ENCODE measurements at places on chromosomes 13 and 19.

- DNase-seq = no peak
Observed at GRCh38 chr13:89584058-89584620, 1763.3 kb upstream of the MIR17HG start.

DNA sequence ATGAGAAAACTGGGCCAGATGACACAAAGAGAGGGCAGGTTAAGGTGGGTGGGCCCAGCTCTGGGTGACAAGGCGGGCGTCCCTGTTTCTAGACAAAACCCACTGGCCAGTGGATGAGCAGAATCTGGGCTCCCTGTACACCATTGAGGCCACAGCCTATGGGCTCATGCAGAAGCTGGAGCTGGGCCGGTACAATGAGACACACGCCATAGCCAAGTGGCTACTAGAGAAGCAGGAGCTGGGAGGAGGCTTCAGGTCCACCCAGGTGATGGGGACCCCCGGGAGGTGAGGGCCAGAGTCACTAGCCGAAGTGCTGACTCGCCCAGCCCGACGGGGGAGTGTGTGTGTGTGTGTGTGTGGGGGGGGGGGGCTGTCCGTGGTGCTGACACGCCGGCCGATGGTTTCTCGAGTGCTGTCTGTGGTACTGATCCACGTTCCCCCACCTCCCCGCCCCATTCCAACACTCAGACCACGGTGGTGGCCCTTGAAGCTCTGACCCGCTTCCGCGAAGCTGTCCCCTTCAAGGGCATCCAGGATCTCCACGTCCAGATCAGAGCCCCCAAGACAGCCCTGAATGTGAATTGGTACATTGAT lies 24.3 kb upstream of the SHFL start:
- no peak for DNase-seq

GRCh38 chr13:34941835-34942731 lies at the start of gene NBEA:
Gene NBEA (plus strand): TSS chr13:34942270. CDS start chr13:34942821, 551 bp downstream.
- DNase-seq = peak; percentile 78

DNA sequence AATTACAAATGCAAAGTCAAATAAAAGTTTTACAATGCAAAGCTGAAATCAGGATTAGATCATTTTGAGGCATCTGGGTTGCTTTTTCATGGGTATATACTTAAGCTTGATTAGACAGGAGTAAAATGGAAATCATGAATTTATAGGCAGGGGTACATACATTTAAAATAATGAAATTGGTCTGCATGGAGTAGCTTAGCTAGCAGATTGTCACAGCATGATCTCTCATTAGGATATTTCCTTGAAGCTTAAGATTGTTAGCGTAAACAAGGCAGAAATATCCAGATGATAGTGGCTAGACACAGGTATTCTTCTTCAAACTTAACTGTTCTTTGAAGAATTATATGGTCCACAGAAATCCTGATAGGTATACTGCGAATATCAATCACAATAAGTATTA lies 1627.0 kb upstream of the PCDH20 start:
- no peak for DNase-seq

DNA sequence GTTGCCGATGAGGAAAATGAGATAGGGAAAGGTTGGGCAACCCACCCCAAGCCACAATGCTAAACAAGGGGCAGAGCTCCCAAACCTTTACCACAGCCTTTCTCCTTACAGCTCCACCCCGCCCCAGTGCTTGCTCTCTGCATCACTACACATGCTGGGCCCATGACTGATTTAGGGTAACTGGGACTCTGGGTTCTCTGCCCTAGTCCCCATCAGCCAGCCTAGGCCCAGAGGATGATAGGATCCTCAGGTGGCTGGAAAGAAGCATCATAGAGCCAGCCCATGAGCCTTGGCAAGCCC lies 11.6 kb downstream of the C19orf47 start:
- DNase-seq = no peak

GRCh38 chr19:56360841-56361240 lies 32.5 kb downstream of the ZNF582 start:
- DNase-seq = no peak

DNA sequence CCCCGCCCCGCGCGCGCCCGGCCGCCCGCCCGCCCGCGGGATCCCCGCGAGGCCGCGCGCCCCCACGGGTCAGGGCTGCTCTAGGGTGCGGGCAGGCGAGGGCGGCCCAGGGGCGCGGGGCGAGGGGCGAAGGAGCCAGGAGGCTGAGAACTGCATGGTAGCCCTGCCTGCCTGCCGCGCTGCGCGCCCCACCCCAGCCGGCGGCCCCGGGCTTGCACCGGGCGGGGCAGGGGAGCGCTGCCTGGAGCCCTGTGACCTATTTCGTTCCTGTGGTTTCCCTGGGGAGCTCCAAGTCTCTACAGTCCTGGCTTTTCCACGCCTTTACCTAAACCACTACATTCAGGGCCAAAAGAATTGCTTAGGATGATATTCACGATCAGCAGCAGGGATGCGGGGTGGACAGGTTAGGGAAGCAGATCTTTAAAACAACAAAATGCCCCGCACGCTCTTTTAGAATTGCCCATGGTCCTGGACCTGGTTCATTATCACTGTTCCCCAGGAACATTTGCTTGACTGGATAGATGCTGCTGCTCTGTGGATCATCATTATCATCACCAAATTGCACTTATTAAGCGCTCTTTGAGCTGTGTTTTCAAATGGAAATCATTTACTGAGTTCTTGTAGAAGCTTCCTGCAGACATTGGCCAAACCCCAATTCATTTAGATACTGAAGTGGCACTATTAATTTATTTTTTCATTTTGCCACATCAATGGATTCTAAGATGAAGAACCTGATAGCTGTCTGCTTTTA lies 421 bp upstream of the GPR12 start:
- DNase-seq = no peak

GRCh38 chr13:75255653-75256052 lies 226.3 kb downstream of the TBC1D4 start:
- no peak for DNase-seq

- DNase-seq = no peak
Observed at GRCh38 chr19:18386543-18387271, 749 bp downstream of the GDF15 start.

- DNase-seq = no peak
Observed at GRCh38 chr13:66864627-66865026, 365.5 kb downstream of the PCDH9 start.

DNA sequence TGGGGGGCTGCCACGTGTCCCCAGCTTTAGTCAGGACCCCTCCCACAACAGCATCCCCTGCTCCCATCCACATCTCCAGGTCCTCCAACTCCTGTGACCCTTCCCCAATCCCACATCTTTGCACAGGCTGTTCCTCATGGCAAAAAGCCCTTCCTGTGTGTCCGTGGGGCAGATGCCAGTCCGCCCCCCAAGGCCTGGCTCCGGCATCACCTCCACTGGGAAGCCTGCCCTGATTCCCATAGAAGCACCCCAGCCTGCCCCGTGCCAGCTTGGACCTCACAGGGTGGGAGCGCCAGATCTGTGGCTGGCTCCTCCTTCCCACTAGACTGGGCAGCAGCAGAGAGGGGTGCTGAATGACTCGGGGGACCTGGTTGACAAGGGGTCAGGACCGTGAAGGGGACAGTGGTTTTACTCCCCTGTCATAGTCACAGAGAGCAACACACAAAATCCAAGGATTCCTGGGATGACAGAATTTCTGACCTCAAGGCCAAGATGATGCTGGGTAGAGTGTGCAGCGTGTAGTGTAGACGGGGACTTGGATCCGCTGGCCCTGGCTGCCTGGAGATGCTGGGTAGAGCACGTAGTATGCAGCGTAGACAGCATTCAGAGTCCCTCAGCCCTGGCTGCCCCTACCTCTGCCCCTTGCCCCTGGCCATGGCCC lies 13.3 kb downstream of the KLF2 start:
- no peak for DNase-seq

DNA sequence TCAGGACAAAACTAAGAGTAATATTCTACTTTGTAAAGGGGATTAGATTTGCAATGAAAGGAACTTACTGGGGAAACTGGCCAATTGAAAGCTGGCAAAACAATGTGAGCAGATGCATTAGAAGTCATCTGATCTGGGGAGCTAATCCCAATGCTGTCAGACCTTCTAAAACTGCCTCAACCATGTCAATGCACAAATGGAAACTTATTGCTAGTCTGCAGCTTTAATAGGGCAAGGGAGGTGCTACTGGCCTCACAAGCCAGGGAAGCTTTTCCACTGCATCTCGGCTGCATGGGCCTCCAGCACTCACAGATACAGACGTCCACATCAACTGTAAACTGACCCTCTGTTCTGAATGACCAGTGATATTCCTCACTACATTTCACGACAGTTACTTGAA lies 154.2 kb downstream of the LHFPL6 start:
- DNase-seq = no peak

GRCh38 chr13:29957320-29957719 lies 106.9 kb upstream of the UBL3 start:
- DNase-seq = no peak

- no peak for DNase-seq
Observed at GRCh38 chr13:66405908-66406802, 824.0 kb downstream of the PCDH9 start.

- DNase-seq = no peak
Observed at GRCh38 chr13:86870444-86870843, 800.7 kb upstream of the SLITRK5 start.

DNA sequence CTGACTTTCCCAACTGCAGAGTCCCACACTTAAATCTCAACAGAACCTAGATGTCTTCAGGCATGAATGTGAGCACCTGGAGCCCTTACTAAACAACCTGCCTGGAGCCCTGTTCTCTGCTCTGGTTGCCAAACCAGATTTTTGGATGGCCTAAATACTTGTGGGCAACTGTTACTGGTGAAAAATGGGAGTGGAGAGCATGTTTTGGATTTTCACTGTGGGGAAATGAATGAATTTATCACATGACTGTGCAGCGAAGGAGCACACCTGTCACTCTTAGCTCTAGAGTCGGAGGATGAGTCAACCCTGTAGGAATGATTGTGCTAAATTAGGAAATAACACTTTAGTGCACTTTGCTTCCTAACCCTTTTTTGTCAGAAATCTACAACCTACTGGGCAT lies 30.3 kb downstream of the SHISA2 start:
- DNase-seq = no peak

DNA sequence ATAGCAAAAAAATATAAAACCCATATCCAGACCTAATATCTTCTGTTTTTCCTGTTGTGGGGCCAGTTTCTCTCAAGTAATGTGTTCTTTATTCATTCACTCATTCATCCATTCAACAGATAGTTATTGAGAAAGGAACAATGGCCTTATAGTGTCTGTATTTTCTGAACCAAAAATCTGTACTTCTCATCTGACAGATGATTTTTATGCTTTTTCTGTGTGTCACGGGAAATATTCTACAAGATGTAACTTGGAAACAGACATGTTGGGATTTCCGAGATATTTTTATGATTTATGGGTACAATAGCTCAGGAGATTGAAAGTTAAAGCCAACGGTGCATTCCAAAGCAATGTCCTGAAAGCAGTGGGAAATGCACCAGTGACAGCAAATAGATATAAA lies 5.7 kb downstream of the ACOD1 start:
- DNase-seq = no peak

GRCh38 chr19:37954421-37954874 lies 47.4 kb downstream of the SIPA1L3 start:
- no peak for DNase-seq

GRCh38 chr19:51739466-51740213 lies 12.0 kb downstream of the FPR1 start:
- no peak for DNase-seq

GRCh38 chr13:47085346-47085745 lies 188.5 kb upstream of the HTR2A start:
- DNase-seq = no peak

DNA sequence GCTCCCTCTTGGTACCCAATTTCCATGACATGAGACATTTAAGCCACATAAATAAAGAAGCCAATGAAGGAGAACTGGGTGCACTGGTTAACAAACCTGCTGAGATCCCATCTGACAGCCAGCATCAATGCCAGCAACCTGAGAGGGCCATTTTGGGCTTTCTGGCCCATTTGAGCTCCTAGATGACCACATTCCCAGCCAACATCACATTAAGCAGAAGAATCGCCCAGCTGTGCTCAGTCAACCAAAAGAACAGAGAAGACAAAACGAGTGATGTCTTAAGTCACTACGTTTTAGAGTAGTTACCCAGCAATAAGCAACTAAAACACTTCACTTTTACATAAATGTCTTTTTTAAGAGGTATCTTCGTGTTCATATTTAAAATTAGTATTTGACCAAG lies 21.9 kb downstream of the LCP1 start:
- DNase-seq = no peak

DNA sequence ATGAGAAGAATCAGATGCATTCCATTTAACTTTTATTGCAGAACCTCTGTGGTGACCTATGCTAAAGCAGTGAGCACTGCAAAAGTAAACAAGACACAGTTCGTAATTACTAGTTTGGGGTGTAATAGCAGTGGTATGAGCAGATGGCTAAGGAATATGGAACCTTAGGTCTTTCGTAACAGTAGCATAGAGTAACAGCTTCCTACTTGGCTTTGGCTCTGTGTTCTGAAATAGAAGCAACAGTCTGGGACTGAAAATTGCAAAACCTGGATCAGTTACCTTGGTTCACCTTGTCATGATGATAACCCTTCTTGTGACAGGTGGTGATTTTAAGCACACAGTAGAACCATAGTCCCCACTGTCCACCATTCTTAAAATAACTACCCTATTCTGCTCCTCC lies 303.4 kb downstream of the GPC6 start:
- no peak for DNase-seq

GRCh38 chr19:47637550-47637949 lies 28.6 kb downstream of the BICRA start:
- DNase-seq = no peak
